EH (cell line): ENCODE measurements at places on chromosomes 1 and 21.

- DNase-seq: no peak
Measured at GRCh38 chr1:50476800-50477199, 53.6 kb upstream of the DMRTA2 start.

GRCh38 chr1:203219171-203219570 is 10.3 kb downstream of the CHIT1 start:
- no peak for DNase-seq

DNA sequence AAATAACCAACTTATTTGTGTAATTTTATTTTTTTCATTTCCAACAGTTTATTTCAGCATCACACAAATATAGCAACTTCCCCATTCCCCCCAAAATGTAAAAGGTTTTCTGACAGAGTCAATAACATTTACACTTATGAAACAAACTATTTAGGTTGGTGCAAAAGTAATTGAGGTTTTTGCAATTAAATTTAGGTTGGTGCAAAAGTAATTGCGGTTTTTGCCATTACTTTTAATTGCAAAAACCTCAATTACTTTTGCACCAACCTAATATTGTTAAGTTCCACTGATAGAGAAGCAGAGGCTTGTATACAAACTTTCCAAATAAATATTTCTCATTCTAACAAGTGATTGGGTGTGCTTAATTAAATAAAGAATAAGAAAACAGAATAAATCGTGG is 270.9 kb upstream of the DUSP10 start:
- DNase-seq: no peak

DNA sequence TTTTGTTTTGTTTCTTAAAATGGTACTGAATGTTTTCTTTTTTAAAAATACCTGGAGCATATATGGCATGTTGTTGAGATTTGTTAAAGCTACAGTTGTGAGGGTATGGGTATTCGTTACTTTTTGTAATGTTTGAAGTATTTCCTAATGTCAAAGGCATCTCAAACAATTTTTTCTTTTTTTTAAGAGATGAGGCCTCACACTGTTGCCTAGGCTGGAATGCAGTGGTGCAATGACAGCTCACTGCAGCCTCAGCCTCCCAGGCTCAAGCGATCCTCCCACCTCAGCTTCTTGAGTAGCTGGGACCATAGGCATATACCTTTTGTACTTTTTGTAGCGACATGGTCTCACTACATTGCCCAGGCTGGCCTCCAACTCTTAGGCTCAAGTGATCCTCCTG is 16.1 kb downstream of the CLCN6 start:
- peak; percentile 49 for DNase-seq

DNA sequence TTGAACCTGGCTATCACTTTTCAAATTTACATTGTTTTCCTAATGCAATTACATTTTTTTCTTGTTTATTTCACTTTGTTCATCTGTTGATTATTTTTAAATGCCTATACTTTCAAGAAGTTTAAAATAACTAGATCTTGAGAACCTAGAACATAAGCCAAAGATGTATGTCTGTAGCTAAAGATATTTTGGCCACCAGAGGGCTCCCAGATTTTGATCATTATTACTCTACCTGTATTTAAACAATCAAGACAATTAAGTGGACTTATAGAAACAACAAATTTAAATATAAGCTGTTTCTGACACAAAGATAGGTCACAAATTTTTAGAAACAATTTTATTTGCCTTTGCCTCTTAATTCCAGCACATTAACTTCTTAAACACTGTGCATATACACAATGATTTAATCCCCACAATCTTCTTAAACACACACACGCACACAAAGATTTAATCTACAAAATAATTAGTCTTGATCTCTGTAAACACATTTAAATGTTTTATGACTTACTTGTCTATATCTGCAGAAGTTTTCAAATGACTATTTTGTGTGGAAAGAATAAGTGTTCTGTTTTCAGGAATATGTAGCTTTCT is 380.0 kb downstream of the DSCAM start:
- peak; percentile 29 for DNase-seq

DNA sequence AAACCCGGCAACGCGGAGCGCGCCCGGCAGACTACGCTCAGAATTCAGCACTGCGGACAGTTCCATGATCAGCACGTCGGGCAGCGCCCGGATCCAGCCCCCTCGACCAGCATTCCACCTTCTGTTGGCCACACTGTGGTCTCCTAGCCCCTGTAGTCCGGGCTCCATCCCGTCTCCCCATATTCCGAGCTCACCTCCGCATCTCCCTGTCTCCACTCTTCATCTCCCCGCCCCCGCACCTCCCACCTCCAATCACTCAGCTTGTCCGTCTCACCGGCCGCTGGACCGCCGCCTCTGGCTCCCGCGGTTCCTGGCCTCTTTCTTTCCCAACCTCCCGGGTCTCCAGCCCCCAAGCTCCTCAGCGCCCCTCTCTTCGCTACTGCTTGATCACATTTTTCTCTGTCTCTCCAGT is 500 bp downstream of the EPHA10 start:
- DNase-seq: peak; percentile 46

GRCh38 chr21:28482657-28483056 is 510.0 kb downstream of the LTN1 start:
- no peak for DNase-seq

DNA sequence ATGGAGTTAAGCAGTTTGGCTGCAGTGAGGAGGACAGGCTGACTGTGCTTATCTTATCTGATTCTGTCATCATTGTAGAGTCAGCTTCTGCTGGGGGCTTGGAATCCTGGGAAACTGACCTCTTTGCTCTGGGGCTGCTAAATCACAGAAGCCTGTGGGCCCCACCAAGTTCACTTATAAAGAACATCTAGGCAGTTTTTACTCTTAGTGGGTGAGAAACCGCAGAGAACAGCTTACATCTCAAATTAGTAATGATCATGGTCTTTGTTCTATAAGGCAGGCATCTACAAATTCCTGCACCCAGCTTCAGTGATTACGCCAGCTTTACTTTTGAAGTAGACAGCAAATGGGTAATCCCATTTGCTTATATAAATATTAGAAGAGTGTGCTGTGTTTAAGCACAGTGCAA is 75.7 kb downstream of the ZC3H11B start:
- DNase-seq: no peak

- no peak for DNase-seq
Measured at GRCh38 chr21:21387916-21388315, 389.7 kb downstream of the NCAM2 start.

GRCh38 chr1:71796006-71796405 is 486.3 kb downstream of the NEGR1 start:
- no peak for DNase-seq

GRCh38 chr1:6958407-6959030 is 173.3 kb downstream of the CAMTA1 start:
- no peak for DNase-seq

GRCh38 chr1:55154616-55155015 is 60.5 kb downstream of the USP24 start:
- DNase-seq: no peak

- DNase-seq: no peak
Measured at GRCh38 chr1:42825036-42825851, 8.0 kb upstream of the SVBP start.

DNA sequence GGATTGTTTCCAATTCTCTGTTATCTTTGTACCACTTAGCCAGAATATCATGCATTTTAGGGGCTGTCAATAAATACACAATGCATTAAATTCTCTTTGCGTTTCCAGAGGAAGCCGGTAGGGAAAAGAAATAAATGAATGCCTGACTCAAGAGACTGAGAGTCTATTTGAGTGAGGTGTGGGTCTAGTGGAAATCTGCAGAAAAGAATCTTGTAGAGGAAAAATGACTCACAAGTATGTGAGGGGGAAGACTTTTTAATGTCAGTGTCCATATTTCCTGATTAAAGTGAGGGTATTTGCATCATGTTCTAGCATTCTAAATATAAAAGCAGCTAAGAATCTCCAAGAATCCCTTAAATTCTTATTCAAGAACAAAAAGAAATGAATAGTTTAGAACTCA is 271.1 kb downstream of the PTPRC start:
- peak; percentile 65 for DNase-seq

DNA sequence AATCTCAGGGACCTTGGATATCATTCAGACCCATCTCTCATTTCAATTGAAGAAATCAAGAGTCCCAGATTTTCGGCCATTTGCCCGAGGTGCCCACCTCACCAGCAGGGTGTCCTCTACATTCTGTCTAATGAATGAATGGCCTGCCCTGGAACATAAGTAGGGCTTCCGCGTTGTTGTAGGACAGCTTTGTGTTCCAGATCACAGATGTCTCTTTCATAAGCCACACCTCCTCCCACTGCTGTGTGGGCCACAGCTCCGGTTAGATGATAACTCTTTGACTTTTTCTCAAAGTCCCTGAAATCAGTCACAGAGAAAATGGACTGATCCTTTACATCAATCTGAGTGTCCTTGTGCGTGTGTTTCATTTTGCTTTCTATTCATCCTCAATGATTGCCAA is 144.4 kb downstream of the RGS7 start:
- no peak for DNase-seq

DNA sequence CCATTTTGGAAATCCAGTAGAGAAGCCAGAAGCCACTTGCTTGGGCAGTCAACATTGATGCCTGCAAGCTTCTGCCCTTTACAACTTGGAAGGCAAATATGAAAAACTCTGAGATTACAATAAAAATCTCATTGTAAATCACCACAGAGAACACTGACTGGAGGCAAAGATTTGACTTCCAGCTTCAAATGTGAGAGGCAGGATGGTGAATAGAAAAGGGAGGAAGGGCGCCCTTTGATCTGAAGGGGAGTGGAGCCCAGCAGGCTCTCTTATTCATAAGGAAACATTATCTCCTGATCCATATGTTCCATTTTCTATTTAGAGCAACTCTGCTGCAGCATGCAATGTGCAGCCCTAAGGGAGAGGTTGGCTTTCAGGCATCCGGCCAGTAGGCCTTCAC is 348.3 kb downstream of the AJAP1 start:
- no peak for DNase-seq

GRCh38 chr21:41403331-41403730 is 22.7 kb upstream of the MX1 start:
- no peak for DNase-seq

GRCh38 chr1:41399145-41399795 is 38.0 kb downstream of the FOXO6 start:
- no peak for DNase-seq

DNA sequence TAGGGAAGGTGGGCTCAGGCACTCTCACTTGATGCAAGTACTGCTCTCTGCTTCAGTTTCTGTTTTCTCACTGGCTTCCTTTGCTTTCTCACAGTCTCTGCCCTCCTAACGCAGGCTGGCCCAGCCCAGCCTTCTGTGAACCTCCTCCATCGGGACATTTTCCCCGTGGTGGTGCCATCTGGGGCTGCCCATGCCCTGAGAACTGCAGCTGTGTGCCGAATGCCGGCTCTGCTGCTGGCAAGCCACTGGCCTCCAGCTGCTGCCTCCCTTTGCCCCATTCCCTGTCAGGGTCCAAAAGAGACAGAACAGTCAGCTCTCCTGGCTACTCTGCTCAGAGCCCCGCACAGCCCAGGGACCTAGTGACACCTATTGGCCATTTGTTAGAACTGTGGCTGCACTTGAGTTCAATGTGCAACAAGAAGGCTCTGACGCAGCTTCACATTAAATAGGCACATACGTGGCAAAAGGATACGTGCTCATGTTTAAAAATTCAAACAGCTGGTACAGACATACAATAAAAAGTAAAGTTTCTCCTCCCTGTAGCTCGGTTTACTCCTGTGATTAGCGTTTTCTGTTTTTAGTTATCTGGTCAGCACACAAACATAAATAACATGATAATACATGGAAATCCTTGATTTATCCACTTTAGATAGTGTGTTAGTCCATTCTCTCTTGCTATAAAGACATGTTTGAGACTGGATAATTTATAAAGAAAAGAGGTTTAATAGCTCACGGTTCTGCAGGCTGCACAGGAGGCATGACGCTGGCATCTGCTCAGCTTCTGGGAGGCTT is 46.6 kb downstream of the FCRL5 start:
- DNase-seq: peak; percentile 67

- peak; percentile 82 for DNase-seq
Measured at GRCh38 chr1:89804642-89805237, 16.1 kb upstream of the LRRC8D start.

DNA sequence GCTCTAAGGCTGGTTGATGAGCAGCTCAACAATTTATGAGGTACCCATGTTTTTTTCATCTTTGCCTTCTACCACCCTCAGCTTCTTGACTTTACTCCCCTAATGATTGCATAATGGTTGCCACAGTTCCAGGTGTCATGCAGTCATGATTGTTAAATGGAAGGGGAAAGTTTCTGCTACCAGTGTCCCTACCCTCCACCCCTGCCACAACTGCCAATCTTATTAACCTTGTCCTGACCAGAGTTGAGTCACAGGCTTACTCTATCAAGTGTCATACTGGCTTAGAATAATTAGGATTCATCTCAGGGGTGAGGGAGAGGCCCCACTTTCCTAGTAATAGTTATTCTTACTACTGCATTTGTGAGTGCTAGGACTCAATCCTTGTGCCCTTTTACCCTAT is 7.9 kb upstream of the FUBP1 start:
- DNase-seq: no peak

- DNase-seq: no peak
Measured at GRCh38 chr1:199735660-199736059, 291.9 kb upstream of the NR5A2 start.

DNA sequence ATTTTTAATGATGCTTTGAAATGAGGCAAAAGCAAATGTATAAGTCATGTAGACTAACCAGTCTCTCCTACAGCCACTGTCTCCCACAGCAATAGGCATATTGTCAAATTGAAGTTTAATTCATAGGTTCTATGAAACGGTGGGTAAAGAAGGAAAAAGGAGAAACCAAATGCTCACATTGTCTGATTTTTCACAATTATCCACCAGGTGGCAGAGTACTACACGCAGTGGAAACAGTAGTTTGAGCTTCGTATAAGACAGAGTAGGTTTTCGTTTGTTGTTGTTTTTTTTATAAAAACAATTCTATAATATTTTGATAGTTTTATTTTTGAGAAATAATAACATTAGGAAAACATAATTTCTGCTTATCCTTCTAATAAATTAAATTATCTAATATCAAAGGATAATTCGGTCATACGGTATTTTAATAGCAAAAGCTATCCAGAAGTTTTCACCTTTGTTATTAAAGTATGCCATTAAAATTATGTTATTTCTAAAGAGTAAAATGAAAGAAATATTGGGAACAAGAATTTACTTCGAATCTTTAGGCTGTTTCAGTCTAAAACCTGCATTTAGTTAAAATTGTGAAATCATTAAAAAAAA is 39.1 kb downstream of the TYW3 start:
- peak; percentile 53 for DNase-seq

DNA sequence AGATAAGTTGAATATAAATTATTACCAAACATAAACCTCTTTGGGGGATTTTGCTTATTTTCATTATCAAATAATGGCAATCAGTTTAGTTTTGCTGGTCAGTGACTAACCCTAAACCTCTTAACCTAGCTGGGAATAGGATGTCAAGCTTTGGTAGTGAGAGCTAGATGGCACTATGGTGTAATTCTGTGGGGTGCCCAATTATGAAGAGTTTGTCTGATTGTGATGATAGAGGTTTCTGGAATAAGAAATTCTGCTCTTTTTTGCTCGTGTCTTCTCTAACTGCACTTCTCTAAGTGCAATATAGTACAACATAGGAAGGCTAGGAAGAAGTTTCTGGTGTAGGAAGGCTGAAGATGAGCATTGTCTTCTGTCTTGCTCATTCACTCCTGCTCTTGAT is 59.8 kb downstream of the XCL1 start:
- no peak for DNase-seq
